ENCODE measurements at places on chromosomes 11 and 22.

- no peak for DNase-seq
Measured at GRCh38 chr22:46610356-46610755, 9.8 kb upstream of the GRAMD4 start.

GRCh38 chr11:33227578-33228261 lies 29.5 kb upstream of the HIPK3 start:
- DNase-seq, result no peak

DNA sequence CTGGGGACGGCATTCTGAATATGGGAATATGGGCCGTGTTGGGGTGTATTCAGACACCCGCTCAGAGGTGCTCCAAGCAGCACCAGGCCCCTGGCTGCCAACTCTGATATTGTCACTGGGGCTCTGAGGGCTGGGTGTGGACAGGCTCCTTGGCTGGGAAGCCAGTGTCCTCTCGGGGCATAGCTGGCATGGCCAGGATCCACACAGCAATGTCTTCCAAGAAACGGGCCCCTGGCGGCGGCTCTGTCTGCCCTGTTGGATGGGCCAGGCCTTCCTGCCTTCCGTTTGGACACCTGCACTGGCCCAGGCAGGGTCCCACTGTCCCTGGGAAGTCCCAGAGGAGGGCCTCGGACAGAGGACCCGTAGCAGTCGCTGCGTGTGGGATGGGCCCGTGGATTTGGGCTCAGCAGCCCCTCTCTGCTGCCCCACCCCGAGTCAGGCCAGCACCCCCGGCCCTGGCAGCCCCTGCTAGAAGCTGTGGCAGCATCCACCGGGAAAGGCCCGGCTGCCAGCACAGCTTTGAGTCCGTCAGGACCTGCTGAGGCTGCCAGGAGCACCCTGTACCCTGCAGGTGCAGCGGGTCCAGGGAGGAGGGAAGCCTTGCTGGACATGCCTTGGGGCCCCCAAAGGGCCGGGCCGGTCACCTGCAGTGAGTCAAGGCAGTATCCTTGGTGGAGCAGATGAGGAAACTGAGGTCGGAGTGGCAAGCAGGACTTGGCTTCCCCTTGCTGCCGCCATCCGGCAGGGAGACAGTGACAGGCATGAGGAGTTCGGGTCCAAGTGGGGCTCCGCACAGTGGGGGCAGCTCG lies 4.1 kb downstream of the PANX2 start:
- DNase-seq, result no peak

GRCh38 chr11:21895686-21896085 lies 297.2 kb upstream of the ANO5 start:
- DNase-seq, result no peak

- DNase-seq, result no peak
Measured at GRCh38 chr11:11403763-11404725, 51.0 kb upstream of the CSNK2A3 start.

DNA sequence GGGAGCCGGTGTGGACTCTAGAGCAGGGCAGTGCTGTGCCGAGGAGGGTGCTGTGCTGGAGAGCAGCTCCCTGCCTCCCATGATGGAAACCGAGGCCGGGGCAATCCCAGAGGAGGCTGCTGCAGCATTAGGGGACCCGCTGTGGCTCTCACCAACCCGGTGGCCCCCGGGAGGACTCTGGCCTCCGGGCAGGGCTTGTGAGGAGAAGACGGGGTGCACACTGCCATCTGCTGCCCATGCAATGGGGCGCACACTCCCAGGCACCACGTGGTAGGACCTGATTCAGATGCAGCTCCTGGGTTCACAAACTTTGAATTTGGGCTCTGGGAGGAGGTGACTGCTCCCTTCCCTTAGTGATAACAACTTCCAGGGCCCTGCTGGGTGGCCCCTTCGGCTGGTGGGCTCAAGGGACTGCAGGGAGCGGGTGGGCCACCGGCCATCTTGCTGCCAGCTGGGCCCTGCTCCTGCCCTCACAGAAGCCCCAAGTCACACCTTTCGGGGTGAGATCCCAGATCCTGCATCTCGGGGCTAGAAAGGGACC lies 93.8 kb upstream of the FGF3 start:
- DNase-seq, result no peak

DNA sequence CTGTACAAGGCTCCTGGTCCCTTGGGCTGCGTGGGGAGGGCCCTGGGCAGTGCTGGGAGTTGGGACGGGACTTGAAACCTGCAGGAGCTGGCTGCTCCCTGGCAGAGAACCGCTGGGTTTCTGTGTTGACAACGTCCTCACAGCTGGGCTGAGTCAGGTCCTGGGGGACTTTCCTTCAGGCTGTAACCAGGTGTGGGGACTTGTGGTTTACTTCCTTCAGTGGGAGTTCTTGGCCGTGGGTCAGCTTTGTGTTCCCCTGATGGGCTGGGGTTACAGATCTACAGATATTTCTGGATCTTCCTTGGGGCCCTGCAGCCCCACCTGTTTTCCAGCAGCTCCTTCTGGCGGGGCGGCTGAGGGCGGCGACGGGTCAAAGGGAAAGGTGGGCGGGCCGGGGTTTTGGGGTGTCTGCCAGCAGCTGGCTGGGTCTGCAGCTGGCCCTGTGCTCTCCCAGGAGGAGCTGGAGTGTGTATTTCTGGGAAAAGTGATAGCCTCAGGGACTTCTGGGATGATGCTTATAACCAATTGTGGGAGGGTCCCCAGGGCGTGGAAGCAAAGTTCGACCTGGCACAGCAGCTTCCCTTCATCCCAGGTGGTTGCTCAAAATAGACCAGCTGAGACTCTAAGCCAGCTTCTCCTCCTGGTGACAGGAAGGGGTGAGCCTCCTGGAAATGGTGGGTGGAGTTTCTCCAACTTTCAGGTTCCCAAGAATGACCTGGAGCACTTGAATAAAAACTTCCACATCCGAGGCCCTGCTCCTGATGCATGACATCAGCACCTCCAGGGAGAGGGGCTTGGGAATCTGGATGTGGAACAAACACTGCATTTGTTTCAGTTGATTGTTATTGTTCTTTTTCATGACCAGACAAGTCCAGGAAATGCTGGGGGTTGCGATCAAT lies 19.1 kb downstream of the ST14 start:
- DNase-seq, result no peak

GRCh38 chr11:14657841-14658240 lies 14.2 kb downstream of the PDE3B start:
- DNase-seq, result no peak

DNA sequence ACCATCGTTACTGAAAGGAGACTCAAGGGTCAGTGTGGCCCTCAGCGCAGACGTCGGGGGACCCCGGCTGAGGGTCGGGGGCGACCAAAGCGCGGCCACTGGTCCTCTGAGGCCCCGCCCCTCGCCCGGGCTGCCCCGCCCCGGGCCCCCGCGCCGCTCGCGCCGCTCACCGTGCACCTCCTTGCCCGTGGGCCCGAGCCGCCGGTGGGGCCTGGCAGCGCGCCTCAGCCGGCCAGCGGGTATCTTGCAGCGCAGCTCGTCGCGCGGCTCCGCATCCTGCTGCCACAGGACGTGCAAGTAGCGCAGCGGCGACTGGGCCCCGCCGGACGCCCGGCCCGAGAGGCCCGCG lies 419 bp downstream of the ANKRD54 start:
- DNase-seq, result no peak

DNA sequence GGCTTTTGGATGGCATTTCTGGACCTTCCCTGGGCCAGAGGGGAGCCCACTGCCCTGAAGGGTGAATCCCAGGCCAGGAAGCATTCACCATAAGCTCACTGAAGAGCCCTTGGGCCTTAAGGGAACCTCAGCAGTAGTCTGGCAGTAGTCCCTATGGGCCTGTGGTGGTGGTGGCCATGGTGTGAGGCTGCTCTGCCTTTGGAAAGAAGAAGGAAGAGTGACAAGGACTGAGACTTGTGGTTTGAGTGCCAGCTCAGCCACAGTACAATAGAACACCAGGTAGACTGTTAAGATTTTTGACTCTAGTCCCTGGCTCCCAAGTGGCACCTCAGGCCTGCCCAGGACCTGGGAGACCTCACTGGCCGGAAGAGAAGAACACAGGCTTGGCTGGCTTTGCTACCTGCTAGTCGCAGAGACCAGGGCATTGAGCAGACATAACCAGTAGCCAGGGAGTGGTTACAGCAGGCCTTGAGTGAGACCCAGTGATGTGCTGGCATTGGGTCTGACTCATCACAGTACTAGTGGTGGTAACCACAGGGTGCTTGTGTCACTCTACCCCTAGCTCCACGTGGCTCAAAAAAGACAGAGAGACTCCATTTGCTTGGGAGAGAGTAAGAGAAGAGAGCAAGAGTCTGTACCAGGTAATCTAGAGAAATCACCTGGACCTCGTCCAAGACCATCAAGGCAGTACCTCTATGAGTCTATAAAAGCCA lies 259.8 kb upstream of the BLID start:
- DNase-seq, result no peak

- no peak for DNase-seq
Measured at GRCh38 chr11:16607675-16608644, 130.5 kb upstream of the C11orf58 start.

DNA sequence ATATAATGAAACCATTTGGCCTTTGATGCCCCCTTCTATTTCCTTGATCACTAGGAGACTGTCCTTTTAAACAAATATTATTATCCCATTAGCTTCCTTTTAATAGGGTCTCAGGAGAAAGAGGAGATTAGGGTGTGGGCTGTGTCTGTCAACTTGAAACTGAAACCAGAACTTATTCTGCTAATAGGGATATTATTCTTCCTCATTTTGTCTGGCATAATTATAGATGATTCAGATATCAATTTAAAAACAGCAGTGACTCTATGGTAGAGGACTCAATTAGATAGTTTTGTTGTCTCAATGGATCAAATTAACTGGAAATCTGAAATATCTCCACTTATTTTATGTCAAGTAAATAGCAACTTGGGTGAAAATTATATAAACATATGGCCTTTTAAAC lies 584.9 kb upstream of the CCDC90B start:
- no peak for DNase-seq

DNA sequence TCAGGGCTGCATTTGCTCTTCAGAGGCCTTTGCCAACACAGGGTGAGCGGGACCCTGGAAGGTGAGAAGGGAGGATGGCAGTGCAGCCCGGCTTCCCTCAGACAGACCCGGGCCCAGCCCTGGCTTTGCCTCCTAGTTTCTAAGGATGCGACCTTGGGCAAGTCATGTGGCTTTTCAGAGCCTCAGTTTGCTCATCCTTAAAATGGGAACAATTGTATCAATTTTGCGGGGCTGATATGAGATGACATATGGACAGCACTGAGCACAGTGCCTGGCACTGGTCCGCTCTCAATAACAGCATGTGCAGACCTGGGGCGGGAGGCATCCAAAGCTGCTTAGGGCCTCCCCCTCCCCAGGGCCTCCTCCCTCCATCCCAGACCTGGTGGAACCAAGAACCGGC lies 74.7 kb upstream of the THY1 start:
- DNase-seq, result no peak

Measured in putamen (tissue), 1 donor.